ENCODE measurements at places on chromosomes 7 and 10.

GRCh38 chr10:3179174-3179573, 6.6 kb upstream of the PITRM1 start:
- DNase-seq, result no peak

DNA sequence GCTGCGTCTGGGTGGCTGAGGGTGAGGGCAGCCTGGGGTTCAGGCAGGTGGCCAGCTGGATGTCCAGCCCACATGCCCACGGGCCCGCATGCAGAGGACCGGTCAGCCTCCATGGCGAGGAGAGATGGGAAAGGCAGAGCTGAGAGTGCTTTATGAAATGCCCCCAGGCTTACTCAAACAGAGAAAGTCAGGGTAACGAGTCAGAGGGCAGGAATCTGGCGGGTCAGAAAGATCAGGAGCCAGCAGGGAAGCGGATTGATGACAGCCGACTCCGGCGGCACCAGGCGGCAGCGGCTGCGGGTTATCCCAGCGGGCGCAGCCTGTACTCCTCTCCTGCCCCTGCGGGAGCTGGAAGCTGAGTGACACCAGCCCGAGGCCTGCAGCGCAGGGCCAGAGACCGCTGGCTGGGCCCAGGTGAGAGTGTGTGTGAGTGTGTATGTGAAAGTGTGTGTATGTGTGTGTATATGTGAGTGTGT, 13.4 kb downstream of the SLC13A4 start:
- DNase-seq, result no peak

GRCh38 chr7:21568762-21569161, 25.9 kb downstream of the DNAH11 start:
- DNase-seq, result no peak

- DNase-seq, result no peak
Observed at GRCh38 chr7:122674502-122674901, 24.4 kb downstream of the RNF133 start.

GRCh38 chr7:41878309-41879295, 175.7 kb upstream of the INHBA start:
- DNase-seq, result no peak

- DNase-seq, result no peak
Observed at GRCh38 chr10:111766464-111766863, 417.1 kb downstream of the GPAM start.

DNA sequence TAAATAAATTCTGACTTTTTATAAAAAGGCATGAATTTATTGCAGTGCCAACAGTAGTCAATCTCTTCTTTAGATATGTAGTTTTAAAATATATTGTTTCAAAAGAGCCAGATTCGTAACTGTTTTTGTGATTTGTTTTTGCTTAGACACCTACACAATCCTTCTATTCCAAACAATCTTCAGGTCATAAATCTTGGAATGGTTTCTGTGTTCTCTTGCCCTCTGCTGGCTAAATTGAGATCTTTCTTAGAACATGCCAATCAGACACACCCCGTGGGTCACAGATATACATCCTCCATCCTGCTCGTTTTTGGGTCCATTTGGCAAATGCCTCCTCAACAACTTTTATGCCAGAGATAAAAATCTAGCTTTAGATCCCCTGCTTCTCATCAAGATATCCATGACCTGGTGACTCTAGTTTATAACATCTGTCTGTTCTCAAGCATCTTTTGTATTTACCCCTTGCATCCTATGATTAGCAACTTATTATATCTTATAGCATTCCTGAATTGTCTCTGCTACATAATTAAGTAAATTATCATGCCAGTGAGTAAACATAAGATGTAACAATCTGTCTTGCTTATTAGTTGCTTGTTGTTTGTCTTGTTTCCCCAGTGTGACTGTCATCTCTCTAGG, 35.3 kb upstream of the IFRD1 start:
- no peak for DNase-seq

GRCh38 chr10:50234486-50234885, 16.8 kb downstream of the ASAH2 start:
- no peak for DNase-seq

DNA sequence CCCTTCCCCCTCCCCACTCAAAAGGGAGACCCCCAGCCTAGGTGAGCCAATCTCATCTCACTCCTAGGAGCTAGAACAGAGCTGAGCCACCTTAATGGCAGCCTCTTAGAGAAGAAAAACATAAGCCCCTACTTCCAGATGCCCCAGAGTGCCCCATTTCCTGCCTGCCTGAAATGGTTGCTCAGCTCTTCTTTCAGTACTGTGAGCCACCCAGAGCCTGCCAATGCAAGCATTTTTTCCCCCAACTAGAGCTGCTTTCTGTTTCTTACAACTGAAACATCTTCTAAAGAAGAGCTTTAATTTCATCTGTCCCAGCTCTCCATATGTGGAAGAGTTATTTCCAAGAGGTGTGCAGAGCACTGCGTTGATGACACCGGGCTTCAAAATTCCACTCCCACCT, 136.7 kb downstream of the PLPP4 start:
- DNase-seq, result no peak

GRCh38 chr7:41559426-41559825, 143.5 kb downstream of the INHBA start:
- no peak for DNase-seq

- DNase-seq, result no peak
Observed at GRCh38 chr7:139976838-139977656, 85.7 kb downstream of the PARP12 start.

GRCh38 chr7:117800406-117800805, 72.8 kb downstream of the CTTNBP2 start:
- DNase-seq, result no peak

All from GM18507 (cell line).